ENCODE measurements at places on chromosomes 1 and 21.
A peak's percentile ranks its signal among the peaks of the same experiment; 100 is the strongest.

DNA sequence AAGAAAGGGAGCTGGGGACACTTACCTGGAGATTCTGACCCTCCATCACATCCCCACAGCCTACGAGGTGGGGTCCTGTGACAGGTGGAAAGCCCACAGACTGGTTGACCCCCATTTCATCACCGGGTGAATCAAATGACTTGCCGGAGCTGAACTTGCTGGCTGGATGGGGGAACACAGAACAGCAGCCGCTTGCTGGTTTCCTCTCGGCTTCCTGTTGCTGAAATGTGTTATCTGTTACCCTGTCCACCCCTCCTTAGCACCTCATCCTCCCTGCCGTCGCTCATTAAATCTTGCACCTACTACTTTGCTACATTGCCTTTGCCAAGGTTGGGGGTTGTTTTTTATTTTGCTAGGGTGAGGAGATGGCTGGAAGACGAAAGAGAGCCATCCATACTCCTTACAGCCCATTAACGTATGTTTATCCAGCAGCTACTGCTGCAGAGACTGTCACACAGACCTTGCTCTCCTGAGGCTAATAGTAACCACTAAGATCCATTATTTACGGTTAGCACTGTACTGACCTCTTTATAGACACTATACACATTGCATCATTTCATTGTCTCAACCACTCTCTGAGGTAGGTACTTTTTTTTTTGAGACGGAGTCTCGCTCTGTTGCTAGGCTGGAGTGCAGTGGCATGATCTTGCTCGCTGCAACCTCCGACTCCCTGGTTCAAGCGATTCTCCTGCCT lies 7.0 kb downstream of the PAFAH2 start:
- DNase-seq: no peak

DNA sequence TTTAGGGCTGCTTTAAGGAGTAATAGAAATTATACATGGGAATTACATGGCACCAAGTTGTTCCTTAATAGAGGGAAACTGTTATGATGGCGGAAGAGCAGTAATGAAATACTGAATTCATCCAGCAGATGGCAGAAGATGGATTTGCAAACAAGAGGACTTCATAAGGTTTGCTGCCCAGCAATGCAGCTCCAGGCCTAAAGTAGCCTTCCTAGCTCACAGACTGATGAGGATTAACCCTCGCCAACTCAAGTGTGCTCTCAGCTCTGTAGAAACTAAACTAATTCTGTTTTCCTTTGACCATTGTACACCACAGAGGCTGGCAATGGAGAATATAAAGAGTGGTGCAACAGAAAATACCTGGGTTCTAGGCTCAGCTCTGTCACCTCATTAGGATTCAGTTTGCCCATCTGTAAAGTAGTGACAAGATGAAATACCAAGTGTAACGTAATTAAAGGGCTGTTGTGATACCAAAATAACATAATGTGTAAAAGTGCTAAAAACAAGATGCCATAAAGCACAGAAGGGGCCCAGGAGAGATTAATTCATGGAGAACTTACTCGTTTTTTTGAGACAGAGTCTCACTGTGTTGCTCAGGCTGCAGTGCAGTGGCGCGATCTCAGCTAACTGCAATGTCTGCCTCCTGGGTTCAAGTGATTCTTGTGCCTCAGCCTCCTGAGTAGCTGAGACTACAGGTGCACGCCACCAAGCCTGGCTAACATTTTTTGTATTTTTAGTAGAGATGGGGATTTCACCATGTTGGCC lies 102.4 kb upstream of the SERBP1 start:
- DNase-seq: peak; percentile 67

DNA sequence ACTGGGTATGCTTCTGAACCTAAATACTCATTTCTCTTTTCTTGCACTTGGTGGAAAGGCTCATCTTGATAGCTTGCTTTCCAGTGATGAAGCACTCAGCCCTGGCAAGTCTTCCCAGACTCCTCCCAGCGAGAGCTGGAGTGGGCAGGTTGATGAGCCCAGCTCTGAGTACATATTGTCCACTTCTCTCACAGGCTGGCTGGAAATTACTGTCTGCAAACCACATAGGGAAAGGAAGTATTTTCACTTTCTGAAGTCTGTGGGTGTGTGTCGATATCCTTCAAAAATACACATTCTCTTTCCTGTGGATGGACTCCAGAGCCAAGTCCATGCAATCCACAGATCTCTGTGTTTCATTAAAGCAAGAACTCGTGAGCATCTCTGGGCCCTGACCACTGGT lies 38.7 kb upstream of the CNTN2 start:
- no peak for DNase-seq

GRCh38 chr1:165648919-165649572 lies 18.0 kb downstream of the MGST3 start:
- no peak for DNase-seq

DNA sequence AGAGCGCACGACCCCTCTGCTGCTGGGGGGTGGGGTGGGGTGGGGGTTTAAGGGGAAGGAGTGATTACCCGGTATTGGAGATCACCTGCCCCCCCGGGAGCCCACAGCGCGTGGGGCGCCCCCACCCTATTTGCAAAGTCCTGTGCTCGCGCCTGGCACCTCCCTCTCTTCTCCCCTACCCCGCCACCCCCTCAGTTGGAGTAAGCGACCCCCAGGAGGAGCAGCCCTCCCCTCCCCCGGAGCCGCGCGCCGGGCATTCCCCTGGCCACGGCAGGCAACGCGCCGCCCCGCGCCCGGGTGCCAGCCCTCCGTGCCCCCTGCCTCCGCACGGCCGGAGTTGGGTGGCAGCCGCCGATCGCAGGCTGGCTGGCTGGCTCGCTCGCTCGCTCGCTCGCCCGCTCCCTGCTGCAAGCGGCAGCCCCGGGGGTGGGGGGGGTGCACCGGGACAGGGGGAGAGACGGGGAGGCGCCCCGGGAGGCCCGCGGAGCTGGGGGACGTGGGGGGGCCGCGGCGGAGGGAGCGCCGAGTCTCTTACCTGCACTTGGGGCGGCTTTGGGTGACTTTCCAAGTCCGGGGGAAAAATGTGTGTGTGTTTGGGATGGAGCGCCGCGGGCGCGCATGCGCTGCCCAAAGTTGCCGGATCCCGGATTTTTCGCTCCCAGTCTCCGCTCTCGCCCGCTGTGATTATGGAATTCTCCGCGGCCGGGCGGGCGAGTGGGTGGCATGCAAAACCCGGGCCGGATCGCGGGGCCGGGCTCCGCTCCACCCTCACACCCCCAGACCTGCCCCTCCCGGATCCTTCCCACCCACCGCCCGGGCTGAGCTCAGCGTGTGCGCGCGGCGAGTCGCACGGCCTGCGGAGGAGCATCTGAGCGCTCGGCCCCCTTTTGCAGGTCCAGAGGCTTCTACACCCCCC lies at the start of gene CASZ1:
Gene CASZ1 (minus strand): TSS at position 618 of the 916 bp plus-strand sequence. CDS start 102,757 bp downstream, outside the sequence.
- peak; percentile 29 for DNase-seq

- no peak for DNase-seq
These were observed 22.8 kb upstream of the CDK18 start for GRCh38 chr1:205481629-205482151.

GRCh38 chr1:47351305-47351704 lies 17.7 kb downstream of the CMPK1 start:
- no peak for DNase-seq

Data from AG04449 (cell line).